ENCODE measurements at places on chromosomes 4 and X.

- DNase-seq = no peak
Observed at GRCh38 chr4:139709660-139710059, 44.0 kb downstream of the MGST2 start.

DNA sequence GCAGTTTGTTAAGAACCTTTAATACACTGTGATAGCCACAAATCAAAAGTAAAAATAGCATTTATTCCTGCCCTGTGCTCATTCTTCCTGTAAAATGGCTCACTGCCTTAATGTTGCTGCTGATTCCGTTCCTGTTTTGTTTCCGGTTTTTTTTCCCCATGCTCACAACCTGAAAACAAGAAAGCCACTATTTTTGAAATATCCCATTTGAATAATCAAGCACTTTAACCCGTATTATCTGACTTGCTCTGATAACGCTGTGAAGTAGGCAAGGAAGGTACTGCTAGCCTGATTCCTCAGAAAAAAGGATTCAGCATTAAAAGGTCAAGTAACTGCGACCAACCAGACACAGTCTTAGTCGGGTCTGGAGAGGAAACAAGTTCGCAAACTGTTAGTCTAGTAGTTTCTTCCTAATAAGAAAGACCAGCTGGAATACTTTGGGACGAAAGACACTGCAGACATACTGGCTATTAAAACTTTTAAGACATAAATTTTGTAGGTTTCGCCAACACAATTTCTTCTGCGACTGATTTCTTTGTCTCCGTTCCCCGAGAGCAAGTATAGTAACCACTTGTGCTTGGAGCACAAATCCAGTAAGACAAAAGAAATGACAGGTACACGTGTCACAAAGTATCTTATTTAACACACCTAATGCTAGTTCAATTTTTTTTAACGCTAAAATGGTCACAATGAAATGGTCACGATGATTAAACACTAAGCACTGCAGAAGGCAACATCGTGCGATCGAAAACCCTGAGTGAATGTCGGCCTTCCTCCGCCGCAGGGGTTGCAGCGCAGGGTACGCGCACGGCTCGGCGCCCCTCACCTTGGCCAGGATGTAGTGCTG, 802 bp downstream of the COX18 start:
- DNase-seq = no peak

DNA sequence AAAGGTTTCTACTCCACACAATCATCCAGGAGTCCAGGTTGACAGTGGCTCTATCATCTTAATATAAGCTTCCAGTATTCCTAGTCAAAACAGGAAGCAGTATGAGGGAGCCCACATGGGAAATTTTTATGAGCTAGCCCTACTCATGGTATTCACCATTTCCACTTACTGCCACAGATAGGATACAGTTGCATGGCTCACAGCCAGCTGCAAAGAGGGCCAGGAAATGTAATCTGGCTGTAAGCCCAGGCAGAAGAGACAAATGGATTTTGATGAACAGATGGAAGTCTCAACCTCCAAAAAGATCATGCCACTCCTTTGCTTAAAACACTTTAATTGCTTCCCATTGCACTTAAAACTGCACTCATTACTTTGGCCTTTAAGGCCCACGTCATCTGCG, 150.6 kb downstream of the ADAMTS3 start:
- DNase-seq = no peak

GRCh38 chr4:187893418-187893817, 102.2 kb upstream of the ZFP42 start:
- no peak for DNase-seq

GRCh38 chr4:153335665-153336064, 8.8 kb upstream of the MND1 start:
- DNase-seq = no peak

Data from activated naive CD4-positive, alpha-beta T cell treated with anti-CD3 and anti-CD28 coated beads, Interleukin-2, amount 10 ng/mL, durations not matched to agents 7 days and 5 days (primary cell).